ENCODE measurements at places on chromosomes 3 and 15.

GRCh38 chr3:13050446-13050845, 22.8 kb downstream of the IQSEC1 start:
- no peak for DNase-seq

GRCh38 chr15:42736178-42736792, 643 bp downstream of the CDAN1 start:
- no peak for DNase-seq

DNA sequence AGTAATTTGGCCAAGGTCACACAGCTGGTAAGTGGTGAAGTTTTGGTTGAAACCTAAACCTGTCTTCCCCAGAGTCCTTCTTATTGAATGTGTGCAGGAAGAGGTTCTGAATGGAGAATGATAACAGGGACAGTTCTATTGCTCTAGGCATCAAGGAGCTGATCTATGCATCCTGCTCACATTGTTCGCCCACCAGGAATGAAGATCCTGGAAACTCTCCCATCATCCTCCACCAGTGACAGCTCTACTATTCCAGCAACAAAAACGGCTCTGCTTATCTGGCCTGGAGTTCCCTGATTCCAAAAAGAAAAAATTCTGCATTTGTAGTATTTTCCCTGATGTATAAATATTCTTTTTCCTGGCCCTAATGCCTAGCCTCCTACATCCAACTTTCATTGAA, 16.4 kb upstream of the TNFAIP8L3 start:
- DNase-seq = no peak

DNA sequence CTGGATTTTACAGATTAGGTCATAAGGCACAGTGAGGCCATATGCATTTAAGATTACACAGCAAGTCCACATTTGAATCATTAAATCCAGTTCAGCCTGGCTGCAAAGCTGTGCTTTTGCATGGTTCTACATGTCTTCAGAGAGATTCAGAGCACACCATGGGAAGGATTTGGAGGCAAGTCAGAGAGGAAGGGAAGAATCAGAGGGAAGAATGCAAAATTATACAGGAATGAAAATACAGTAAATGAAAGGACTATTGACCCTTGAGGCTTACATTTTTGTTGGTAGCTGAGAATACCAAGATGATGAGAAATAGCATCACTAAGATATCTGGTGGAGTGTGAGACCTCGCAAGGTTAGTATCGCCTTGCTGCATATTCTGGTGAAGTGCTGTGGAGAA, 13.9 kb downstream of the FILIP1L start:
- no peak for DNase-seq

DNA sequence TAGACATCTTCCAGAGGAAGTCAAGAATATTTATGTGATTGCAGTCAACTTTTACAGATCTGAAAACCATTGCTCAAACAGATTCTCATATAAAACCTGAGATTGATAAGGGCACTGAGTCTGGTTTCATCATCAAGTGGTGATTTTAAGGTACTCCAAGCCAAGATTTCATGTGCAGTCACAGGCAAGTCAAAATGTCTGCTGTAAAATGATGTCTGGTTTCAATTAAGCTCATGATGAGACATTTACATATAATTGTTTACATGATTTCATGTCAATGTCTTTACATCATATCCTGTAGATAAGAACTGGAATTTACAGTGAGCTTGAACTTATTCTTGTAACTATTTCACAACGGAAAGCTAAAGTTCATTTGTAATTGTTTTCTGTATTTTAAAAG, 1215.5 kb downstream of the ROBO2 start:
- DNase-seq = no peak

- no peak for DNase-seq
Measured at GRCh38 chr3:123324880-123325765, 123.4 kb downstream of the SEC22A start.

DNA sequence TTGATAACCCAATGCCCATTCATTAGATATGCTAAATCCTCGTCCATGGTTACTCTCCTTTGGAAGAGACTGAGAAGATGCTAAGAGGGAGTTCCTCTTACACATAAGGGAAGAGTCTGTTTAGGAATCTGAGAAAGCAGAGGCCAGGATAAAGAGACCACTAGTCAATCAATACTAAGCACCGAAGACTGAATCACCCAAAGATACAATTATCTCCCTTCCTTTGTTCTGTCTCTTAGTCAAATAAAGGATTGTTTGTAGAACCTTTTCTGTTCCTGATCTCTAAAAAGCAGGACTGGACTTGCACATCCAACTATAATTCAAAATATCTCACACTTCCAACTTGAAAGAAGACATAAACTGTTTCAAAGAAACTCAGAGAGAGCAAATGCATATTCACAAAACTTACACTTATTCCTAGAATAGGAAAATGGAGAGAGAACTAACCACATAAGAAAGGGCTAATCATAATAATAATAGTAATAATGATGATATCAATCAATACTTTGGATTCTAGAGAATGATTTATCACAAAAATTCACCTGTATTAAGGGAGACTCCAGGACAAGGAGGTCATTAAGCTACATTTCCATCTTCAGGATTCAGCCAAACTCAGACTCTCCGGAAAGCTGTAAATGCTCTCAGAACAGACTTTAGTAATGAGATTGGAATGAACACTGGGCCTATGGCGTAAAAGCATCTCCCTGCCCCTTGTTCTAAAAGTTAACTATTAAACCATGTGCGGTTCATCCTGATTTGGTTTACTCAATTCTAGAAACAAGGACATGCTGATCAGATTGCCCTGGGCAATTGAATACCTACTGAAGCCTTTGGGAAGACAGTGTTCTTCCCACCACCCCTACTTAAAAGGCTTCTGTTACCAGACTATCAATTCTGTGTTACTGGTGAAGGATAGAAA, 401.5 kb downstream of the ZBTB20 start:
- DNase-seq = peak; percentile 35

DNA sequence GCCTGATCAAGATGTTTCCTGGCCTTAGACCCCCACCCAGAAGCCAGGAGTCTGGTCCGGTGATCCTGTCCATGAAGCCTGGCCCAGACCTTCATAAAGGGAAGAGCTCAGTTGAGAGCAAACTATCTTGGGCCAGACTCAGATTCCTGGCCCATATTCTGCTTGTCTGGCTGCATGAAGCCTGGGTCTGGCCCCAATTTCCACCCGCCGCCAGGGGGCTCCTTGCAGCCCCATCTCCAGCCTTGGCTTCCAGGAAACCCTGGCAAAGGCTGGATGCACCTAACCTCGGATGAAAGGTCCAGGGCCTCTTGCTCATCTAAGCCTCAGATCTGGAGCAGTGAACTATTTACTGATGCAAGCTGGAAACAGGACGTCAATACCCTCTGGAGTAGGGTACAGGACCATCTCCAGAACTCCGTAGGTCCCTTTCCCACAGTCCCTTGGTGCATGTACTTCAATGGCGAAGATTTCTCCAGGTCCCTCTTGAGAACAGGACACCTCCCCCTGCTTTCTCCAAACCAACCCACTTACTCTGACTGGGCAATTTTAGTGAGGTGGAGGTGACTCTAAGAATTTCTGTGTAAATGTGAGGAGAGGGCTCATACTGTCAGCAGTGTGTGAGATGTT, 5.6 kb downstream of the FOXL2 start:
- no peak for DNase-seq

- DNase-seq = no peak
Measured at GRCh38 chr15:80264031-80264430, 12.0 kb upstream of the CTXND1 start.

- no peak for DNase-seq
Measured at GRCh38 chr3:196050597-196050996, 31.3 kb downstream of the TFRC start.

GRCh38 chr3:11436775-11437174, 164.6 kb downstream of the ATG7 start:
- no peak for DNase-seq

DNA sequence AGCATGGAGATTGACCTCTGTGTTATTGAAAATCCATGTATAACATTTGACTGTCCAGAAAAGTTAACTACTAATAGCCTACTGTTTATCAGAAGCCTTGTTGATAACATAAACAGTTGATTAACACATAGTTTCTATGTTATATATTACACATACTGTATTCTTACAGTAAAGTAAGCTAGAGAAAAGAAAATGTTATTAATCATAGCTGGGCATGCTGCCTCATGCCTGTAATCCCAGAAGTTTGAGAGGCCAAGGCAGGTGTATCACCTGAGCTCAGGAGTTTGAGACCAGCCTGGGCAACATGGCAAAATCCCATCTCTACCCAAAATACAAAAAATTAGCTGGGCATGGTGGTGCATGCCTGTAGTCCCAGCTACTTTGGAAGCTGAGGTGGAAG, 163.3 kb downstream of the EPHA6 start:
- DNase-seq = no peak

GRCh38 chr15:30903497-30904187, at the start of gene FAN1:
Gene FAN1 (plus strand): TSS chr15:30903915. CDS start chr15:30904664, 749 bp downstream.
- DNase-seq = peak; percentile 83

DNA sequence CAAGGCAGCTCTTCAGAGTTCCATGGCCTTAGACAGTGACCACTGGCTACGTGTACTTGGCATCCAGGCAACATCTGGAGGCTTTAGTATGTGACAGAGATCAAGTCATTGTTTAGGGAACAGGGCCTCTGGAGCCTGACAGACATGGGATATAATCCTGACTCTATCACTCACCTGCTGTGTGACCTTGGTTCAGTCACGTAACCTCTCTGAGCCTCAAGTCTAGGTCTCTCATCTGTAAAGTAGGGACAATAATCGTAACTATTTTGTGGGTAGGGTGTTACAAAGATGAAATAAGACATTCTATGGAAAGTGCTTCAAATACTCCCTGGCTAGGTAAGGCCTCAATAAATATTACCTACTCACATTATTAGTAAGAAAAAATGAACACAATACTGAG, 114.2 kb downstream of the SMAD6 start:
- DNase-seq = no peak

GRCh38 chr3:111967068-111967467, 11.8 kb upstream of the ABHD10 start:
- no peak for DNase-seq

DNA sequence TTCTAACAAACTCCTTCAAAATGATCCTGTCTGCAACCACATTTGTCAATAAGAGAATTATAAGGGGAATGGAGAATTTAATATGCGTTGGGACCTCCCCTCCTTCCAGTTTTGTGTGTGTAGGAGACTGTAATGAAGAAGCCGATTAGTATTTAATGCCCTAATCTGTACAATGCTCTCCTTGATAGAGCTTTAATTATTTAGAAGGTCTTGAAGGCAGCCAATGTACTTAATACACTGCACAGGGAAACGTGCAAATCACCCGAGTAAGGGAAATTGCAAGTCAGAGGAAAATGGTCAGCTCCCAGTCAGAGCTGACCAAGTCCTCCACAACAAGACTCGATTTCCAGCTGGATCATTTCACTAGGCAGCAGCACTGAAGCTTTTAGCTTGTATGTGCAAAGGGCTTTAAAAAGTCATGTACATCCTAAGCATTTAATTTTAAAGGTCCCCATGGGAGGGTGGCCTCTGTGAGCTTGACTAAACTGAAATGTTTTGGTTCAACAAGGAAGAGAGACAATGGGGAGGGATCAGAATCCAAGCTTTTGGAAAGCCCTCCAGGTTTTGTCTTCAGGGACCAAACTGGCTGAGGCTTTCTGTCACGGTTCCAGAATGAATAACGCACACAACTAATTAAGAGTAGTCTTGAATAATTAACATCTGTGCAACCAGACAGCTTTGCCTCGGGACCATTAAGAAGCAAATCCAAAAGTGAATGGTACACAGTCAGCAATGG, 159.8 kb upstream of the MITF start:
- DNase-seq = no peak

GRCh38 chr3:68360492-68360891, 571.9 kb downstream of the TAFA4 start:
- DNase-seq = no peak

GRCh38 chr3:160956785-160957184, 148.4 kb downstream of the B3GALNT1 start:
- DNase-seq = no peak

GRCh38 chr3:177960014-177960413, 576.2 kb upstream of the KCNMB2 start:
- no peak for DNase-seq

DNA sequence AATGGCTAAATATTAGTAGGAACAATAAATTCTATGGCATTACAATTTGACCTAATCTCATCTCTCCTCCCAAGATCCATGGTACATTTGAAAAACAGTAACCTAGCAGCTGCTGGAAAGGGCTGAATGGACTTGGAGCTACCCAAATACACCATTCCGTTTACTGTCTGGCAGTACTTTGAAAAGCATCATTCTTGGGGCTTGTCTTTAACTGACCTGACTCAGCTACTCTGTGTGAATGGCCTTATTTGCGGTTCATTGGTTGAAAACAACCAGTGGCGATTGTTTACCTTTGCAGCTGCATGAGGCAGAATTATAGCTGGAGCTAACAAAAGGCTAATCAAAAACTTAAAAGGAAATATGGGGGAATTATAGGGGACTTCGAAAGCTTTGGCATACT, 311.2 kb upstream of the MCTP2 start:
- peak; percentile 6 for DNase-seq

DNA sequence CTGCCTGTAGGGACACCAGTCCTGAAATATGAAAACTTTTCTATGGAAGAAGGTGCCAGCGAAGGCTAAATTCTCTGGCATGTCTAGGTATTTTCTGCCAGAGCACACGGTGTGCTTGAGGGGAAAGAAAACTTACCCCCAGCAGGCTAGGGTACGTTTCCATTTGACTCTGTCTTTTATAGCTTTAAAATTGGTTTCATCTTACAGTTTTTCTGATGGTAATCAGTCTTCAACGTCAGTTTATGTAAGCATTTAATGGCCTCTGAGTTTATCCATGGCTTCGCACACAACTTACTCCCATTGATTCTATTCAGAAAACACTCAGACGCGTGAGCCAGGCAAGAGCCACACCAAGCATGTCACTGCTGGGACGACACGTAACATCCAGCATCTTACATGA, 249.7 kb downstream of the ADAMTS17 start:
- DNase-seq = no peak

DNA sequence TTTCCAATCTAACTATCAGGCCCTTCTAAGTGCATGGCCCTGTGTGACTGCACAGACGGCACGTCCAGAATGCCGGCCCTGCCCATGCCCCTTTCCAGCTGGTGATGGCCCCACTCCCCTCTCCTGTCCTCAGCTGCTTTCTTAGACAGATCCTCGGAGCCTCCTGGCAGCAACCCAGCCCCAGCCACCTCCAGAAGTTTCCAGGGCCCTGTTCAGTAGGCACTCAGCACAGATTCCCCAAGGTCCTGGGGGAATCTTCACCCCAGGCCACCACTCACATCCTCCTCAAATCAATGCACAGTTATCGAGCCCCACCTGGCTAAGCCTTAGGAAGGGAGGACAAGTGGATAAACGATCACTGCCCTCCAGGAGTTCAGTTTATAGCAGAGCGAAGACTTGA, 1.4 kb upstream of the CRABP1 start:
- DNase-seq = no peak

All from pons (tissue), 1 donor.